ENCODE measurements at places on chromosomes 4 and X.

DNA sequence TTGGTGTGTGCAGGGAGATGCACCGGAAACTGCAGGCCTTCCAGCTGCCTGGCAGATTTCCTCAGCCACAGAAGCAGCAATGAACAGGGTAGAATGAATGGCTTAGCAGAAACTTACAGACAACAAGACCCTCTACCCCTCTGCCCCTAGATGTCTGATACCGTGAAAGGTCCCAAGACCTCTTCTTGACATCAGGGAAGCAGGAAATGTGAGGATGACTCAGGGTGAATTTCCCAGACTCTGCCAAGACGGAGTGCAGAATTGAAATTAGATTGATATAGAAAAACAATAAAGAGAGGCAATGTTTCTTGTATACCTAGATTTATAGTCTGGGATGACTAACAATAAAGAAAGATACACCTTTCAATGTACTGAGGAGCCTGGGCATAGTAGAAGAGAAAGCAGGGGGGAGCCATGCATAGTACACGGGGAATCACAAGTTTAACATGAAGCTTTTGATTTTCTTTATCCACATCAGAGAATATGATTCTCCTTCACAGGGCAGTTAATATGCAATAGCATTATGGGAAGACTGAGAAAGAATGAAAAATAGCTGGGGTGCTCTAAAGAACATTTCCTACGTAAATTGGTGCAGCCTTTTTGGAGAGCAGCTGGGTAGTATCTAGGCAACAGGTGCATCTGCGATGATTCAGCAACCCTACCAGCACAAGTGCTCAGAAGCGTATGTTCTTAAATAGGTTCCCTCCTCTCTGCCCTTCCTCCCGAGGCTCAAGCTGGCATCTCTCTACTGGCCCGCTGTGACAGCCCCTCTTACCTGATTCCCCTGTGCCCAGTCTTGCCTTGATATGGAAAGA, 18.3 kb upstream of the CXCR3 start:
- no peak for DNase-seq

GRCh38 chrX:11588097-11588496, 77.6 kb downstream of the ARHGAP6 start:
- no peak for DNase-seq

GRCh38 chr4:62210486-62210885, 1010.4 kb downstream of the ADGRL3 start:
- DNase-seq, result no peak

DNA sequence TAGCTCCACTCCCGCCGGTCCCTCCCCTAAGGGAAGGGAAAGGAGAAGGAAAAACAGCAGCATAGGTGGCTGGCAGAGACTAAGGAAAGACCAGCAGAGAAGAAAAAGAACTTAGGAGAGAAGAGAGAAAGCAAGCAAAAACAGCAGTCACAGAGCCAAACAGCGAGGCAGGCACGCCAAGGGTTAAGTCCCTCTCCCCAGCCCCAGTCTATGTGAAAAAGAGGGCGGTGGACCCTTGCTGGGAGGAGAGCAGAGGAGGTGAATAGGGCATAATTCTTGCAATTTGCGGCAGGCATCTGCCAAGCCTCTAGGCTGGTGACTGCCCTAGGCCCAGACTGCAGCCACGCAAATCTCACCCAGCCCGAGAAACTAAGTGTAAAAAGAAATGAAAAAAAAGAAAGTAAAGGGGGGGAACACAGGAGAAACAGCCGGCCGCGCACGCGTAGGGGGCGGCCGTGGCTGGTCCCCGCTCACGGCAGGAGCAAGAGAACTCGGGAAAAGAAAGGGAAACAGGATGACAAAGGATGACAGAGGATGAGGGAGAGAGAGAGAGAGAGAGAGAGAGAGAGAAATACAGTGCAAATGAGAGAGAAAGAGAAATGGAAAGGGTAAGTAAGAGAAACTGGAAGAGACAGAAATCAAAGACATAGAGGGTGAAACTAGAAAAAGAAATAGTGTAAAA, 48.6 kb downstream of the MAGEA9 start:
- no peak for DNase-seq

- no peak for DNase-seq
Observed at GRCh38 chr4:183600189-183600685, 58.7 kb downstream of the RWDD4 start.

DNA sequence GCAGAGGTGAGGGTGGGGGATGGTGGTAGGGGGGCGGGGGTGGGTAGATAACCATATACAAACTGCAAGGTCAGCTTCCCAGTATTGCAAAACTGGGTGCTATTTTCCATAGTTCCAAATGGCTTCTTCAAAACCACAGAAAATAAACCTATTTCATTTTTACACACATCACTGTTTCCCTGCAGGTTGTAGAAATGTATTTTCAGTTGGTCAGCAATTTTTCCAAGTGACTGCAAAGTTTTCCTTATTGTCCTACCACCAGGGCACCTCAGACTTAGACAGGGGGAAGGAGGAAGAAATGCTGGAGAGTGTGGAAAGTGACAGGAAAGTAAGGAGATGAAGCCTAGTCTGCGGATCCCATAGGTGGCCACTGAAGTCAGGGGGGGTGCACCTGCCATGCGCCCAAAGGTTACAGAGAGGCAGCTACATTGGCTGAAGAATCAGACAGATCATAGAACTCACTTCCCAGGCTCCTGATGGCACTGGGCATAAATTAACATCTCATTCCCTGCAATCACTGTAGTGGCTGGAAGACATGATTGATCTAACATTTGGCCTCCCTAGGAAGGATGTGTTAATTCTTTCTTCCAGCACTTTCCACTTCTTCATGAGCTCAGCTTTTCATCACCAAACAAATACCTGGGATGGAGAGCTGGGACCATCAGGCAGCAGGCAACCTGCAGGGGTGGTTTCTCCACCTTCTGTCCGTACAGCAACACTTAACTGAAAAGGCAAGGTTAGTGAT, 402.0 kb downstream of the HNRNPD start:
- no peak for DNase-seq

GRCh38 chrX:117522725-117523700, 593.6 kb downstream of the KLHL13 start:
- no peak for DNase-seq

- DNase-seq, result no peak
Observed at GRCh38 chr4:170242471-170242870, 152.7 kb upstream of the AADAT start.

GRCh38 chr4:86848136-86848535, 1.0 kb downstream of the SLC10A6 start:
- DNase-seq, result no peak

GRCh38 chr4:150280081-150280895, 202.0 kb downstream of the DCLK2 start:
- DNase-seq, result no peak

DNA sequence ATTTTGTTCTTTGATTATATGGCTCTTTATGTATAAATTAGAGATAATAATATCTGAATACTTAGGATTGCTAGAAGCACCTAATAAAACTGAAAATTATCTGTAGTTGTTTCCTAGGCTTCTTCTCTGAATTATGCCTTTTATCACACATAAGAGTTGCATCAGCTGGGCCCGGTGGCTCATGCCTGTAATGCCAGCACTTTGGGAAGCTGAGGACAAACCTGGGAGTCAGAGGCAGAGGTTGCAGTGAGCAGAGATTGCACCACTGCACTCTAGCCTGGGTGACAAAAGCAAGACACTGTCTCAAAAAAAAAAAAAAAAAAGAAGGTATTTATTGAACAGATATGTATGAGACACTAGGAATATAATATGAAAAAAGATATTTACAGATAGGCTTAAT, 773.5 kb upstream of the AGA start:
- no peak for DNase-seq

- DNase-seq, result no peak
Observed at GRCh38 chrX:36963852-36964251, 44.3 kb upstream of the FAM47C start.

DNA sequence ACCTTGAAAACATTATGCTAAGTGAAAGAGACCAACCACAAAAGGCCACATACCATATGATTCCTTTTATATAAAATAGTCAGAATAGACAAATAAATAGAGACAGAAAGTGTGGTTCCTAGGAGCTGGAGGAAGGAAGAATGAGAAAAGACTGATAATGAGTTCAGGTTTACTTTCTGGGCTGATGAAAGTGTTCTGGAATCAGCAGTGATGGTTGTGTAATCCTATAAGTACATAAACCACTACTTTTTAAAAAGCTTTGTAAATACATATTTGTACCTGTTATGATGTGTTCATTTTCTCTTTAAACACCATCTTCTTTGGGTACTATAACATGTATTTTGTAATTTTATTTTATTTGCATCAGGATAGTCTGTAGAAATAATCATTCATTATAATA, 20.6 kb downstream of the PIR start:
- no peak for DNase-seq

GRCh38 chr4:4864443-4864939, 5.0 kb downstream of the MSX1 start:
- DNase-seq, result no peak

DNA sequence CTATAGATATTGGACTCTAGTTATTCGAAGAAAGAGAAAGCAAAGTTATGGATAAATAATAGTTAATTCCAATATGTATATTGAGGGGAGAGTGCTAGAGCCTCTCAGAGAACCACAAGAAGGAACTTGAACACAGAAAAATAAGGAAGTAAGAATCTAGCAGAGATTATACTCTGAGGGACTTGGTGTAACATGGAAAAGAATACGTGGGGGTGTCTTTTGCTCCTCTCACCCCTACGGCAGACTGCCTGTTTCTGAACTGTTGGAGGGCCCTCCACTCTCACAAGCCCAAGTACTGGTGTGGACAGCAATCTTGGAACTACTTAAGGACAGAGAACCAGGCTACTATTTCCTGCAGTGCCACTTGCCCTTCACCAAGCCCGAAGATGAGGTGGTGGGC, 1174.4 kb upstream of the PCDH10 start:
- no peak for DNase-seq

- no peak for DNase-seq
Observed at GRCh38 chr4:123024710-123025109, 102.3 kb upstream of the NUDT6 start.

GRCh38 chrX:30111431-30111830, 103.9 kb upstream of the MAGEB2 start:
- no peak for DNase-seq

- DNase-seq, result no peak
Observed at GRCh38 chrX:123993904-123994635, 32.6 kb downstream of the STAG2 start.

- DNase-seq, result no peak
Observed at GRCh38 chr4:88610771-88611170, 18.5 kb downstream of the HERC3 start.

DNA sequence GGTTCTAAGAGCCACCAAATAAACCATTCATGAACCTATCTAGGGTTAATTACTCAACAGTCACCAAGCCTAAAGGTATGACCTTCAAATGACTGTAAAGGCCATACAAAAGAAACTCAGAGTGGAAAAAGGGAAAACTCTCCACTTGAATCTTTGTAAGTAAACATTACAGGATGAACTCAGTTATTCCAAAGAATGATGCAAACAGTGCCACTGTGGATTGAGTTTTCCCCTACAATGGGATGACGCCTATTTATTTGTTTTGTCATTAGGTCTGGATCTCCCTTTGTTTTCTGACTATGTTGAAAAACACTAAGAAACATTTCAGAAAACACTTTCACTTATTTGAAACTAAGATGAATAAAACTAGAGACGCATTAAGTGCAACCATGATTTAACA, 12.7 kb downstream of the NUDT6 start:
- DNase-seq, result no peak

DNA sequence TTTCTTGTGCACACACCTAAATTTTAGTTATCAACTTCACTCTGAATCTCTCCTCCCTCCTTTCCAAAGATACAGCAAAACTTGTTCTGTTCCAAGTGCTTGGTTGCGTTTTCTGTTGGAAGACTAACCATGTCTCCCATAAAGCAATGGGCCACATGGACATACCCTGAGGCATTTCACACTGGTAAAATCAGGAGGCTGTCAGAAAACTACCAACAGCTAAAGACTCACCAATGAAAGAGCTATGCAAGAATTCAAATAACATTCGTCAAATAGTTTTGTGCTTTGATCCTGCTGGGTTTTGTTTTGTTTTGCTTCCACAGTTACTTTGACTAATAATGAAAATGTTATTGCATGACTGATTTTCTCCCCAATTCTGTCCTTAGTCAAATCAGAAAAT, 46.0 kb downstream of the PHEX start:
- no peak for DNase-seq

DNA sequence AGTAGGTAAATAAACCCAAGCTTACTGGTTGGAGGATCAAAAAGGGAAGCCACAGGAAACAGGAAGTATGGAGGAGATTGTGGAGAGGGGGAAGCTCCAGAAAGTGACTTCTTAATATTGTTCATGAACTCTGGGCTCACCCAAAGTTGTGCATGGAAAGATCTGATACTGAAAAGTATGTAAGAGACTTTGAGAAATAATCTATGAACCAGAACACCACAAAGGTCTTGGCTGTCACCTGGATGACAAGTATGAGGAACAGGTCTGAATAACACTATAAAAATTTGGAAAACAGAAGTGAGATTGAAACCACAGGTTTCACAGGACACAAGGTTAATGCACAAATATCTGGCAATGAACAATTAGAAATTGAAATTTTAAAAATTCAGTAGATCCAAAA, 567.4 kb downstream of the INPP4B start:
- DNase-seq, result no peak

DNA sequence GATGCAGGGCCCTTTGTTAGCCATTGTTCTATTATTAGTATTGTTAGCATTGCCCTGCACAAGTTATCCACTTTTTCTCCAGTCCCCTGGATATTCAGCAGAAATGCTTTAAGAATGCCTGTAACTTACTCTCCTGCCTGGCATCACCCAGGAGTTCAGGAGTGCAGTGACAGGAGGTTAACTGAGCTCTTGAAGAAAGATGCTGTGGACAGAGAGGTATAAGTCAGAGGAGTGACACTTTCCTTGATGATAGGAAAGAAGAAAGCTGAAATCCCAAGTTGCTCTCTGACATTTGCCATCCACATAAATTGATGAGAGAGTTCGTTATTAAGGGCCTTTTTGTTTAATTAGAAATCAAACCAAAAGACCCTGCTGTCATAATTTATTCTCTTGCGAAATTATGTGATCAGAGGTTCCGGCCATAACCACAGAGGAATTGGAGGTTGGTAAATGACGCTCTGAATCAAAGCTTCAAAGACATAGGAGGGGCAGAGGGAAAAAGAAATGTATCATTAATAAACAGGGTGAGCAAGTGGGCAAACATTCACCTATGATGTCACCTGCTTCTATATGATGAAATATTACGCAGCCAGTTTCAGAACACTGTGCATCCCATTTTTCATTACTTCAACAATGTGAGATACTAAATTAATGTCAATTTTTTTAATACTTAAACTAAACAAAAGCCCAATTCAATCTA, 230.2 kb upstream of the JADE1 start:
- no peak for DNase-seq

DNA sequence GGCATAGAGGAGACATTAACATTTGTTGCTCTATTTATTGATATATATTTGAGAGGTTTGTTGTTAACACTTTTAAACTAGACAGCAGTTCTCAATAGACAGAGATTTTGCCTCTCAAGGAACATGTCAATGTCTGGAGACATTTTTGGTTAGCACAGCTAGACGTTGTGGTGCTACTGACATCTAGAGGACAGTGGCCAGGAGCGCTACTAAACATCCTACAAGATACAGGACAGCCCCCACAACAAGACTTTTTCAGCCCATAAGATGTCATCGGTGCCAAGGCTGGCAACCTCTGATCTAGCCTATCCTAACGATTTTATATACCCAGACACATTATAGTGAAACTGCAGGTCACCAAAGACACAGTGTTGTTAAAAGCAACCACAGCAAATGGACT, 18.4 kb upstream of the CTSO start:
- no peak for DNase-seq

Measured in effector CD4-positive, alpha-beta T cell (primary cell).